CD4-positive, alpha-beta T cell treated with Interleukin-10 for 1 hour (primary cell): ENCODE measurements at places on chromosomes 4 and X.

GRCh38 chrX:476724-477075 lies 90.0 kb upstream of the PPP2R3B start:
- no peak for DNase-seq

GRCh38 chrX:24647257-24648058 lies at the start of gene PCYT1B:
Gene PCYT1B, minus strand, starts transcription at chrX:24647347. Its CDS starts 242 bp downstream, at chrX:24647105.
- peak; percentile 57 for DNase-seq

- DNase-seq: no peak
Observed at GRCh38 chrX:151692825-151693224, 2.4 kb upstream of the PRRG3 start.

DNA sequence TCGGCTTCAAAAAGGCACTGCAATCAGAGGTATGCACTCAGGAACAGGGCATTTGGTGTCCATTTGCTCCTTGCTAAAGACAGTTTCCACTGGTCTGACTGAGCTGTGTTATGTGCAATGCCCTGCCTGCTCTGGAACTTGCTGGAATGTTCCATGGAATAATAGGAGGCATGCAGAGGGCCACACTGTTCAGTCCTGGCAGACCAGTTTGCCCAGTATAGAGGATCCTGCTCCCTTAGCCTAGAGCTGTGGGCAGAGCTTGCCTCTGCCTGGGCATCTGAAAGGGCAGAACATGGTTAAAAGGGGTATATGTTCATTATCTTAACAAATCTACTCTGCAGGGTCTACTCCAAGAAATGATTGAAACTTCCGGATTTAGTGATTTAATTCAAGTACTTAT lies 27.8 kb upstream of the CD99L2 start:
- no peak for DNase-seq

GRCh38 chr4:106002994-106003393 lies 107.7 kb downstream of the NPNT start:
- DNase-seq: no peak

GRCh38 chr4:8182858-8183725 lies 16.0 kb upstream of the SH3TC1 start:
- no peak for DNase-seq

DNA sequence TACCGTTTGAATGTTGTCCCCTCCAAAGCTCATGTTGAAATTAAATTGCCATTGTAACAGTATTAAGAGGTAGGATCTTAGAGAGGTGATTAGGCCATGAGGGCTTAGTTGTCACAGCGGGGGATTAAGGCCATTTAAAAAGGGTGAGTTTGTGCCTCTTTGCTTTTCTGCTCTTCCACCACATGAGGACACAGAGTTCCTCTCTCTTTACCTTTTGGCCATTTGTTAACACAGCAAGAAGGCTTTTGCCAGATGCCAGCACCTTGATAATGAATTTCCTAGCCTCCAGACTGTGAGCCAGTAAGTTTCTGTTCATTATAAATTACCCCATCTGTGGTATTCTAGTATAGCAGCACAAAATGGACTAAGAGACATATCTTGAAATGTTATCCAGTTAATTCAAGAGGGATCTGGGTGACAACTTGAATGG lies 7.8 kb upstream of the HERC3 start:
- no peak for DNase-seq

GRCh38 chrX:23554304-23554703 lies 113.0 kb upstream of the PRDX4 start:
- no peak for DNase-seq

GRCh38 chrX:53048169-53049126 lies at the start of gene GPR173:
Gene GPR173, plus strand, starts transcription at chrX:53048789. Its CDS starts 27,833 bp downstream, at chrX:53076622.
- no peak for DNase-seq

GRCh38 chr4:71338846-71339593 lies at the start of gene SLC4A4:
Gene SLC4A4, plus strand, starts transcription at chr4:71339020.
- DNase-seq: peak; percentile 15

DNA sequence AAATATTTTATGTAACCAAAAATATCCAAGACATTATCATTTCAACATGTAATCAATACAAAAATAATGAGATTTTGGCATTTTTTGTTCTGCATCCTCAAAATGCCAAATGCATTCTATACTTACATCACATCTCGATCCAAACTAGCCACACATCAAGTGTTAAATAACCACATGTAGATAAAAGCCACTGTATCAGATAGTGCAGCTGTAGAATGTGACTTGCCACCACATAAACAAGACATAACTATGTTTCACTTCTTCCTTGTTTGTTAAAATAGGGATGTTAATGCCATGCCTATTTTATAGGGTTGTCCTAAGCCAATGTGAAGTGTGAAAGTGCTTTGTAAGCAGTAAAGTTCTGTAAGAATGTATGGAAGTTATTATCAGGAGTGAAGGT lies 20.9 kb downstream of the INTS6L start:
- DNase-seq: no peak

- DNase-seq: peak; percentile 68
Observed at GRCh38 chrX:48683411-48683982, at the start of gene WAS. Gene WAS, plus strand, starts transcription at chrX:48683799. Its CDS starts 55 bp downstream, at chrX:48683854.

- DNase-seq: no peak
Observed at GRCh38 chrX:57070185-57070984, 51.0 kb downstream of the SPIN2B start.

- no peak for DNase-seq
Observed at GRCh38 chr4:150206265-150206664, 128.0 kb downstream of the DCLK2 start.

- no peak for DNase-seq
Observed at GRCh38 chr4:166039822-166040221, 166.8 kb downstream of the TLL1 start.

DNA sequence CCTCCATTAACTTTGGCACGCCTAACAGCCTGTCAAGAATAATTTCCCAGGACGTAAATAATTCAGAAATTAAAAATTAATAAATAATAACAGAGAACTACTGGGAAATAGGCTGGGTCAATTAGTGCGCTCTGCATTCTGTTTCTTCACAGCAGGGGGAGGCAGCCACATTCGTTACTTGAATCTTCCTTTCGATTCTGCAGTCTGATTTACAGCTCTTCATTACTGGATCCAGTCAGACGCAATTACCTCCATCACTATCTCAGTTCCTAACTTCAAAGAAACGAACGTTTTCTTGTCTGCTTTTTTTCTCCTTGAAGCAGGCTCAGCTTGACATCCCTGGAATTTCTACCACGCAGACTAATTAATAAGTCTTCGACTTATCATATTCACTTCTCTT lies 9.0 kb upstream of the RPL34 start:
- no peak for DNase-seq

DNA sequence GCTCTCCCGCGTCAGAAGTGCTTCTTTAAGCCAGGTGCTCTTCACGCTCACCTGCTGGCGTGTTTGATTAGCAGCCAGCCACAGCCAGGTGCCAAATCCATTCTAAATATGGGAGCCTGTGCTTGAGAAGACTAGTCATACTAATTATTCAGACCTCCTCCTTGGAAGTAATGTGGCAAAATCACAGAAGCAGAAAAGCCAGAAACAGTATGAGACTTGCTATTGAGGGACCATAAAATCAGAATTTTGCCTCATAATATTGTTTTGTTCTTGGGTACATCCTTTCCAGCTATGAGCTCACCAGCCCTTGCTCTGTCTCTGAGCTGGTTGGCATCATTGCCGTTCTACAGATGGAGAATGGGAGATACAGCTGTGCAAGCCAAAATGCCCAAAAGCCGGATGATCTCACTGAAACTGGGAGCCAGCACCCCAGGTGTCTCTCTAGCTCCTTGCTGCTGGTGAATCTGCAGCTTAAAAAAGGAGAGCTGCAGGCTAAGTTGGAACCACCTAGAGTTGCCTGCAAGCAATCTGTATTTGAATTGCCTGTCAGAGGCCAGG lies 205.4 kb downstream of the SHROOM3 start:
- no peak for DNase-seq

GRCh38 chrX:147846676-147847075 lies 65.0 kb upstream of the FMR1 start:
- DNase-seq: no peak

GRCh38 chr4:139814323-139815015 lies 148.8 kb downstream of the MGST2 start:
- DNase-seq: no peak

GRCh38 chr4:183834252-183834651 lies 70.9 kb upstream of the STOX2 start:
- no peak for DNase-seq

DNA sequence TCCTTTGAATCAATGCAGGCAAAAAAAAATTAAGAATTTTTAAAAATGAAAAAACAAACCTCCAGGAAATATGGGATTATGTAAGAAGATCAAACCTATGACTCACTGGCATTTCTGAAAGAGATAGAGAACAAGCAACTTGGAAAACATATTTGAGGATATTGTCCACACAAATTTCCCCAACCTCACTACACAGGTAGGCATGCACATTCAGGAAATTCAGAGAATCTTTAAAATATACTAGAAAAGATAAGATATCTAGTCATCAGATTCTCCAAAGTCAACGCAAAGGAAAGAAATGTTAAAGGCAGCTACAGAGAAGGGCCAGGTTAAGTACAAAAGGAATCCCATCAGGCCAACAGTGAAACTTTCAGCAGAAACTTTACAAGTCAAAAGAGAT lies 85.6 kb downstream of the ANTXR2 start:
- DNase-seq: no peak

GRCh38 chr4:3709061-3709845 lies 56.9 kb upstream of the ADRA2C start:
- no peak for DNase-seq

- DNase-seq: no peak
Observed at GRCh38 chr4:179692222-179692621, 2250.0 kb upstream of the AGA start.

GRCh38 chrX:108049649-108050048 lies 4.8 kb downstream of the VSIG1 start:
- DNase-seq: no peak

GRCh38 chrX:55867181-55867651 lies 149.7 kb downstream of the RRAGB start:
- peak; percentile 10 for DNase-seq

DNA sequence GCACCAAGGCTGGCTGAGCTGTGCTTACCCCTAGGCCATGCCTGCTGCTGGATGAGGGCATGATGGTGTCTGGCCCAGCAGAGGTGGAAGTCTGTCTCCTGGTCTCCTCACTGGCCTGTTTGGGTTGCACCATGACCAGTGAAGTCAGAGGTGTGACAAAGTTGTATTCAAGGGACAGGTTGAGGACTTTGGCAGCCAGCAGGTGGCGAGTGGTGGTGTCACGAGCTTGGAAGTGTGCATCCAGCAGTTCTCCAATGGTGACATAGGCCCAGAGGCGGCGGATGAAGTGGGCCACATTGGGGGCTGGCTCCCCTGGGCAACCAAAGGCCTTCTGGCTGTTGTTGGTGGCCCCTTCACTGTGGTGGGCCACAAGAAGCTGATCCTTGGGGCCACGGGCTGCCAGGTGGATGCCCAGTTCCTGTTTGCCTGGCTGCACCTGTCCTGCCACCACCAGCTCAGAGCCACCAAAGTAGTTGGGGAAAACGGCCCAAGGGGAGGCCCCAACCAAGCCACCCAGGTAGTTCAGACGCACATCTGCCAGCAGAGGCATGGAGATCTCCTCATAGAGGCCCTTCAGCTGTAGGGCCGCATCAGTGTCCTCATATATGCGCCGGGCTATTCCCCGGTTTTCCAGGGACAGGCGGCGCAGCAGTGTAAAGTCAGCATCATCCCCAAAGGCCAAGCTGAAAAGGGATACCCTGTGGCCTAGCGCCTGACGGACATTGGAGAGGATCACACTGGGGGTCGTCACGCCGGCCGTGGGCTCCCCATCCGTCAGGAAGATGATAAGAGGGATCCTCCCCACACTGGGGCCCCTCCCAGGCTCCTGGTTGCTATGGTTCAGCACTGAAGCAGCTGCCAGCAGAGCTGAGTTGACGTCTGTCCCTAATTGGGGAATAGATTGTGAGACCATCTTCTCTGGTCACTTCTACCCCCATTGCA lies 39.7 kb downstream of the ITIH6 start:
- no peak for DNase-seq

GRCh38 chrX:9670136-9670814 lies 95.4 kb downstream of the GPR143 start:
- no peak for DNase-seq

- DNase-seq: no peak
Observed at GRCh38 chrX:107447642-107448041, 1.8 kb upstream of the FRMPD3 start.

DNA sequence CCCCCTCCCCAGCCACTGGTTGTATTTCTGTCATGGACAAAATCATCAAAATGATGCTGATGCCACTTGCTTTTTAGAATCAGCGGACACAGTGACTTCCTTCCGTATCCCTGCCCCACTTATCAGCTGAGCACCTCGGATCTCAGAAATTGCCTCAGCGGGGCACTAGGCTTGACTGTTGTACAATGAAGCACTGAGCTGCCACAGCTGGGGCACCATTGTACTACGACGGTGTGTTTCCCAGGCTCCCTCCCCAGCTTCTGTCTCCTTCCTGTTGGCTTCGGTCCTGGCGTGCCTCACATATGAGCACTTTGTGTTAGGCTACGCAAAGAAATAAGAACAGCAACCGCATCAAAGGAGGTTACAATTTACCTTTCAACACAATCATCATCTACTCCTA lies 82.4 kb downstream of the F11 start:
- DNase-seq: no peak

DNA sequence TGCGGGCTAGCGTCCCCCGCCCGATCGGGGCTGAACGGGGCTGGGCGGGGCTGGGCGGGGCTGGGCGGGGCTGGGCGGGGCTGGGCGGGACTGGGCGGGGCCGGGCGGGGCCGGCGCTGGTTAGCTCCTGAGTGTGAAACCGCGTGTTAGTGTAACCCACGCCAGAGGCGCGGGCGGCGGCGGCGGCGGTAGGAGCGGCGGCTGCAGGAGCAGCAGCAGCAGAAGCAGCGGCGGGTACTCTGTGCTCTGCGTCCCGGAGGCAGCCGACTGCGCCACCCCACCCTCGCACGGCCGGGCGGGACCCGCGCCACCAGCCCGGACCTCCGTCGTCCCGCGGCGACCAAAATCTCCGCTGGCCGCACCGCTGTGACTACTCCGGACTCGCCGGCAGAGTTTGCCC lies 128.1 kb downstream of the LAS1L start:
- peak; percentile 4 for DNase-seq

- no peak for DNase-seq
Observed at GRCh38 chr4:118898684-118899138, 10.1 kb downstream of the SYNPO2 start.

GRCh38 chr4:25405453-25405852 lies 28.4 kb downstream of the ANAPC4 start:
- no peak for DNase-seq

- no peak for DNase-seq
Observed at GRCh38 chrX:74670028-74670427, 55.6 kb upstream of the RLIM start.

GRCh38 chr4:10629394-10629793 lies 55.2 kb downstream of the CLNK start:
- DNase-seq: no peak
